Cardiac fibroblast (primary cell): ENCODE measurements at places on chromosomes 4 and X.

GRCh38 chrX:119602701-119603255 is 3.4 kb downstream of the NKRF start:
- no peak for DNase-seq

GRCh38 chr4:81504112-81505003 is 32.7 kb upstream of the RASGEF1B start:
- DNase-seq: no peak

GRCh38 chr4:88573276-88573980 is 18.9 kb upstream of the HERC3 start:
- DNase-seq: no peak

- no peak for DNase-seq
Observed at GRCh38 chr4:61828960-61829359, 628.8 kb downstream of the ADGRL3 start.

GRCh38 chr4:85952528-85952927 is 407.3 kb downstream of the MAPK10 start:
- DNase-seq: peak; percentile 88

- peak; percentile 79 for DNase-seq
Observed at GRCh38 chr4:85149676-85150075, 183.2 kb upstream of the WDFY3 start.

GRCh38 chr4:74758551-74759145 is 35.7 kb downstream of the BTC start:
- no peak for DNase-seq

GRCh38 chrX:66634272-66634671 is 4.6 kb downstream of the EDA2R start:
- peak; percentile 20 for DNase-seq

- DNase-seq: no peak
Observed at GRCh38 chr4:138696058-138696457, 319.5 kb upstream of the NOCT start.

- peak; percentile 41 for DNase-seq
Observed at GRCh38 chrX:106874075-106874474, 29.1 kb downstream of the RIPPLY1 start.

- DNase-seq: no peak
Observed at GRCh38 chrX:153848325-153848724, 18.0 kb upstream of the PDZD4 start.
